ENCODE measurements at places on chromosomes 2 and 18.

- DNase-seq, result no peak
These were observed 200.2 kb downstream of the RIT2 start for GRCh38 chr18:42915299-42915698.

GRCh38 chr2:127085317-127085681 is 21.7 kb downstream of the BIN1 start:
- peak; percentile 86 for DNase-seq

DNA sequence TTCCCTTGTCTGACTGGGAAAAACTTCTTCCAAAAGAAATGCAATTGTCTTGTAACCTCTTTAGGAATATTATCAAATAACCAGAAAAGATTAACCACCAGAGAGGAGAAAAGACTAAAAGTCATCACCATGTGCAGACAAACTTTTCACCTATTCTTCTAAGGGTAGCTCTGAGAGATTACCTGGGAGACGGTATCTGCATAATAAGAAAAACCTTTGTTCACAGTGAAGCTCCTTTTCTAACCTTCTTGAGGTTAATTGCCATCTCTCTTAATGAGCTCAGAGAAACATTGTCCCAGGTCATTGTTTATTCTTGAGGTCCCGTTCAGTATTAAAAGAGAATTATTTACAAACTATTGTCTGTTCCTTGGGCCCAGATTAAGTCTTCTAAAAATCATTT is 1091.2 kb upstream of the LRRTM1 start:
- DNase-seq, result no peak

- DNase-seq, result peak; percentile 27
These were observed 602.6 kb upstream of the VRK2 start for GRCh38 chr2:57443973-57444521.

DNA sequence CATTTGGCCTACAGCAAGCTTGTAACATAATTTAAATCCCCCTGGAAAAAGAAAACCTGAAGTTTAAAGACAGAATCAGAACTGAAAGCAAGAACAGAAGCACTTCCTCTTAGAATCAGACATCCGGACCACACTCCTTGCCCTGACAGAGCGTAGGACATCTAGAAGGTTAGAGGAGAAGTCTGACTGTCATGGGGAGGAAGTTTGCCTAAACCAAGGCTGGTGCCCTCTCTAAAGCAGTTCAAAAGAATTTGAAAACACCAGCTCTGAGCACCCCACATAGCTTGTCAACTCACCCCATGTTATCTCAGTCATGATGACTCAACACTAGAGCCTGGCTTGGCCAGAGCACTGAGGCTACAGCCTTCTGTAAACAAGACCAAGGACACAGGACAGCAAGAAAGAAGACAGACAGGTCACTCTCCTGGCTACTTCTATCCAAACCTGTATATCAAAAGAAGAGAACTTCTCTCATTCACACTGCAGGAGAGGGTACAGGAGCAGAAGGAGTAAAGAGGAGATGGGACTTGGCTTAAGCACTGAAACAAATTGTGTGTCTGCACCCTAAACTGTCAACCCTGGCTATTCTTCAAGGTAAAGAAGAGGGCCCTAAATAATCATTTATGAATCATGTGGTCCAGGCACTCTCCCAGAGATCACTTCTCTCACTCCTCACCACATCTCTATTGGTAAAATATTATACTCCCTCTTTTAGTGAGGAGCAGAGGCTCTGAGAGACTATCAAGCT is 198.6 kb downstream of the MEMO1 start:
- no peak for DNase-seq

DNA sequence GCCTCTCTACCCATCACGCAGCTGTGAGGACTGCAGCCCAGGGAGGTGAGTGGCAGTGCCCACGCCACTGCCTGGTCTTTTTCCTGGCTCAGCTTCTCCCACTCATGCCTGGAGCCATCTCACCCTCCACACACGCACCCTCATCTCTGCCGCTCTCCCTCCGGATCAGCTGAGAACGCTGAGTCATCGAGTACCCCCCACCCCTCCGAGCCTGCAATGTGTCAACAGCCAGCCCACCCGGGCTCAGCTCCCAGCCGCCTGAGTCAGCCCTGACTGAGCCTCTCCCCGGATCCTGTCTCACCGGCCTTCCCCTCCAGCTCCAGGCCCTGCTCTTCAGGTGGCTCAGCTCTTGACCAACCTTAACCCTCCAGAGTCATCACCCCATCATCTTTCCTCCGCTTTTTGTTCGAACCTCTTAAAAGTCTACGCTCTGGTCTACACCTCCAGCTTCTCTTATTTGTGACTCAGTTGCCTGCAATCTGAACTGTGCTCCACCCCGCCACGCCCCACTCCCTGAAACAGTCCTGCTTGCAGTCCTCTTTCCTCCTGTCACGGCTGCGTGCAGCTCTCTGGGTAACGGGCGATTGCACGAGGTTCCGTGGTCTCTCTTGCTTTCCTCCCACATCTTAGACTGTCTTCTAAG is 94.4 kb upstream of the ASAP2 start:
- peak; percentile 10 for DNase-seq

DNA sequence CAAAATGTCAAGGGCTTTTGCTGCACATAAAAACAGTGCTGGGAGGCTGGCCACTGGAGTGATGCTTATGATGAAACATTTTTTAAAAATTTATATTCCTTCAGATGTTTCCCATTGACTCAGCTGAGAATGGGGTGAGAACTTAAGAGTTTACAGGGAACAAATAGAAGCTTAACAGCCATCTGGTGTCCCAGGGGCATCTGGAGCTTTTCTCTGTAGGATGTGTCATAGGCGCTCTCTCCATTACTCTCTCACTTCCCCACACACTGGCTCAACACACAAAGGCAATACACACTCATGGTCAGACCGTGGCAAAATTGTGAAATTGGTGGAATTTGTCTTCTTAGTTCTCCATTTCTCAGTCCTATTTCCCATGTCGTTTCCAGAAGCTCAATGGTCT is 783.1 kb upstream of the LRRTM1 start:
- peak; percentile 0 for DNase-seq

DNA sequence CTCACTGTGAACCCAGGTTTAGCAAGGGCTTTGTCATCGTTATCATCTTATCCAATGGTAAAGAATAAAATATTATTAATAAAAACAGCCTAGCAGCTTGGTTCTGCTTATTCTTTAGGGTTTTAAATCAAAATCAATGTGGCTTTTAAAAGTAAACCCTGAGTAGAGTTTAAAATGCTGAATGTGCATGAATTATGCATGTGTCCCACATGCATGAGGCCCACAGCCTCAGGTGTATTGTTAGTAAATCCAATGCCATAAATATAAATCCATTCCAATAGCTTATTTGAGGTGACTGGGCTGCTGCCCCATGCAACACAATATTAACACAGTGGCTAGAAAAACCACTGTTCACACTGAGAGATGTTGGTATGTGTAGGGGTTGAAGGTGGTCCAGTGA is 254.1 kb downstream of the HNMT start:
- DNase-seq, result no peak

- DNase-seq, result no peak
These were observed 53.9 kb downstream of the ASAP2 start for GRCh38 chr2:9260464-9260918.

DNA sequence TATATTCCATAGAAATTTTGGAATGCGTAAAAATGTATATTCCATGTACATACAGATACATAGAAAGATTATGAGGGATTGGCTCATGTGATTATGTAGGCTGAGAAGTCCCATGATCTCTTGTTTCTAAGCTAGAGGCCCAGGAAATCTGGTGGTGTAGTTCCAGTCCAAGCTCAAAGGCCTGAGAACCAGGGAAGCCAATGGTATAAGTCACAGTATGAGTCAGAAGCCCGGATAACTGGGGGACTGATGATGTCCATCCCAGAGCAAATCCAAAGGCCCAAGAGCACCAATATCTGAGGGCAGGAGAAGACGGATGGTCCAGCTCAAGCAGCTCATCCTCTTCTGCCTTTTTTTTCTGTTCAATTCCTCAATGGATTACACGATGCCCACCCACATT is 385.0 kb upstream of the KLHL29 start:
- DNase-seq, result peak; percentile 64

- no peak for DNase-seq
These were observed 167.5 kb upstream of the ITGA4 start for GRCh38 chr2:181289698-181290097.

- no peak for DNase-seq
These were observed 43.5 kb downstream of the CALCRL start for GRCh38 chr2:187404431-187405110.

- DNase-seq, result no peak
These were observed 3.0 kb upstream of the ASB1 start for GRCh38 chr2:238423561-238424312.
